ENCODE measurements at places on chromosomes 1 and 21.
A peak's percentile ranks its signal among the peaks of the same experiment; 100 is the strongest.

DNA sequence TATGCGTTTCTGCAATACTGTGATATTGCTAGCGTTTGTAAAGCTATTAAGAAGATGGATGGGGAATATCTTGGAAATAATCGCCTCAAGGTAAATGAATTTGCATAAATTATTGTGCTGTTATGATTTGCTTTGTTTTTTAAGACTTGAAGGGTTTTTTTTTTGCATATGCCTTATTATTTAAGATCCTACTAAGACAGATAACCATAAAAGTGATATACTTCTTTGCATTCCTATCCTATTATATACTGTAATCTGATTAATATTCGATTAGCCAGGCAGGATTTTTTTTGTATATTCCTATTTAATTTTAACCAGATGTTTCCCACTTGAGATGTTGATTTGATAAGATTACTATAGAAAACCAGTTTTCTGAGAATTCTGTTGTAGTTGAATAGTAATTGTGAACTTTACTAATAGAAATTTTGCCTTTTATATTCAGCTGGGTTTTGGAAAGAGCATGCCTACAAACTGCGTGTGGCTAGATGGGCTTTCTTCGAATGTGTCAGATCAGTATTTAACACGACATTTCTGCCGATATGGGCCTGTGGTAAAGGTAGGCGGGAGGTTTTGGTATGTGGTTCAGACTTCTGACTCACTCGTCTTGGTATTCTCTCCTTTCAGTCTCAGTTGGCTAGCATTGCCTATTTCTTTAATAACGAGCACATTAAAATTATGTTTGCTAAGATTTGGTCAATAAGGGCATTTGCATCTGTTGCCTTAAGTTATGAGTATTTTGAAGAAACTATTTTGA is 56.8 kb downstream of the ZBTB17 start:
- no peak for DNase-seq

- DNase-seq: no peak
Measured at GRCh38 chr1:42046761-42047507, 106.3 kb upstream of the GUCA2B start.

DNA sequence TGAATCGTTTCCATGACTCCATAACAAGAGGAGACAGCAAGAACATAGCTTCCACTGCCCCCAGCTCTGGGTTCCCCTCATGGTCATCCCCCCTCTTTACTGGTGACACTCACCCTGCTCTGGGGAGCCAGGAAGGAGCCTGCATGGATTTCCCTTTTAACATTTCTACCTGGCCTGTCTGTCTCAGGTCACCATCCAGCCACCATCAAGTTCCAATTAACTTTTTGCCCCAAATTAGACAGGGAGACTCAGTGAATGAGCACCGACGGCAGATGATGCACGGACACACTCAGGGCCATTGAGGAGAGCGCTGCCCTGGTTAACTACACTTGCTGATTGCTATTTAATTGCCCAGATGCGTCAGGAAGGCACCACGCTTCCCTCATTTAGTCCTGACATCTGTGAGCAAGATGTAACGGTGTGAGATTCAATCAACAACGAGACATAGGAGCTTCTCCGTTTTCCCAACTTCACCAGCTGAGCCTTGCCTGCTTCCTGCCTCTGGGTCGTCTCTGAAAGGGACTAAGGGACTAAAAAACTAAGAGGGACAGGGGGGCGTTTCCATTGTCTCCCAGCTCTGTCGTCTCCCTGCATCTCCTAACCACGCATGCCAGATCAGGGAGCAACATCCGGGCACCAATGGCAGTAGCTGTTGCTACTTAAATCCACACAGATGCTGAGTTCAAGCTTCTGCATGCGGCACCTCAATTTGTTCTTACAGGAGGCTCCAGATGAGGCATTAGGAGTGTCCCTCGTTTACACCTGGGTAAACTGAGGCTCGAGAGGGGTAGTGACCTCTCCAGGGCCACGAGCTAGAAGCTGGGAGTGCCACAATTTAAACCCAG is 426.7 kb downstream of the NPHP4 start:
- DNase-seq: no peak

DNA sequence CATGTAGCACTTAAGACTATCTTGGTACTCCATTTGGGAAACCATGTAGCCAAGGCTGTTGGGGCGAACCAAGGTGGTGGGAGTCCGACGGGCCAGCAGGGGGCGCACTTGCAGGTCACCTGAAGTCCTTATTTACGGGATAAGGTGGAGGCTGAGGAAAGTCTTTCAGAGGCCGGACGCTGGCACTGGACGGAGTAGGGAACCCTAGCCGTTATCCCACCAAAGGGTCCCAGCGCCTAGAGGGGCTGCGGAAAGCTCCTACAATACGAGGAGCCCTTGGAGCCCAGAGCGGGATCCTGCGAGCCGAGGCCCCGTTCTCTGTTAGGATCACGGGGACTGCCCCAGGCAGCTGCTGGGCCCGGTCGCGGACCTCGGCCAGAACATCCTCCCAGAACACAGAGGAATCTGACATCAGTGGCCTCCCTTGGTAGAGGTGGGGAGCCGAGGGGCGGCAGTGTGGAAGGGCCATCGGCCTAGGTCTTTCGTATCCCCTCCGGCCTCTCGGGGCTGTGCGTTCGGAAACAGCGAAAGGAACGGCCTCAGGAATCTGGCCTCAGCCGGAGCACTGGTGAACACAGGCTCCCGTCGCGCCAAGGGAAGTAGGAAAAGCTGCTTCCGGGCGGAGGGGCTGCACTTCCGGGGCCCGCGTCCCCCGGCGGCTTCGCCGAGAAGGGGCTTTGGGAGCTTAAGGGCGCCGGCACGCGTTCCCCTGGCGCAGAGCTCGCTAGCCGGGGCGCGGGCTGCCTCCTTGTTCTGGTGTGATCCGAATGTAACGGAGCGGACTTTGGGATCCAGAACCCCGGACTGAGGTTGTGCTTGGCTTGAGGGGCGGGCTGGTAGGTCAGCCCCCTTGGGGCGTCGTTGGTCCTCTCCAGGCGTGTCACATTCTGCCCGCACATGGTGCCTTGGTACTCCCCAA is 29.9 kb upstream of the RPTN start:
- DNase-seq: peak; percentile 41

DNA sequence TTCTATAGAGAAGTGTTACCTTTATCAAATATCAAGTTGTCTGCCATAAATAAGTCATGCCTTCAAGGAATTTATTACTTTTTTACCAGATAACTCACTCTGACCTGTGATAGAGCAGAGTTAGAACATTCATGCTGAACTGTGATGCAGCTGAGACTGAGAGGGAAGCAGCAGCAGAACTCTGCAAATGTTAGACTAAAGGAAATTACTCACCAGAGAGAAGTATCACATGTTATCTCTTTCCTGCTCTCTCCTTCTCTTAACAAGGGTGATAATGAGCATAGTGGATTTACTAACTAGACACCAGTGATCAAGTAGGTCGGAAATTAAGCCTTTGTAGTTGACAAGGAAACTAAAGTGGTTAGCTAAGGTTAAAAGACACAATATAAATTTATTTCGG is 181.6 kb downstream of the RASAL2 start:
- DNase-seq: no peak

- DNase-seq: no peak
Measured at GRCh38 chr1:245583575-245584330, 429.0 kb downstream of the KIF26B start.

- no peak for DNase-seq
Measured at GRCh38 chr1:100506217-100506616, 31.7 kb upstream of the GPR88 start.

DNA sequence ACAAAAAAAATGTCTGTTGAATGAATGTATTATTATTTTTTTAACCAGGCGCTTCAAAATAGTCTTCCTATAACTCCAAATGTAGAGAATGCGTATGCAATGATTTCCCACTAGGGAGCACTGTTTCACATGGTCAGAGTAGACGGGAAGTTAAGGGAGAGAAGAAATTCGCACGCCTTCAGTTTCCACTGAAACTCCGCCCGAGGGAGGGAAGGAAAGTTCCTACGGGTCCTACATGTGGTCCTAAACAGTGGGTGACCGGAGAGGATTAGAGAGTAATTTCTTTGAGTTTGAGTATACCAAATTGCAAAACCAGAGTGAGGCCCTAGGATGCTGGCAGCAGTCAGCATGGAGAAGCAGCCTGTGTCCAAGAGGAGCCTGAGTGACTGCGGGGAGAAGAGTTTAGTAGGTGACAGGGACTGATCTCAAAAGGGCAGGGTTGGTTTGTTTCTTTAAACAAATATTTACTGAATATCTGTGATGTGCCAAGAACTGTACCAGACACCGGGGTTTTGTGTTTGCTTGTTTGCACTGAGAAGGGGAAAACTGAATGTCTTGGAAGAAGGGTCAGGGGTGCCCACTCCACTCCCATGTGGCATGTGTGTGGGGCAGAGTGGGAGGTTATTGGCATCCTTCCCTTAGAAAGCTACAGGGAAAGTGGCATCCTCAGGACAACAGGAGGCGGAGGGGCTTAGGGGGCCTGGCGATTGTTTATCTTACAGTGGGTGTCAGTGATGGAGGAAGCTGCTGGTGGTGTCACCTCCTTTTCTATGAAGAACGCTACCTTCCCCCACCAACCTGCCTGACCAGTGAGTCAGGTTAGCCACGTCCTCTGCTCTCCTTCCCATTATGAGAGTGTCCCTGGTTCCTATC is 22.8 kb downstream of the RNU5D-1 start:
- DNase-seq: no peak

DNA sequence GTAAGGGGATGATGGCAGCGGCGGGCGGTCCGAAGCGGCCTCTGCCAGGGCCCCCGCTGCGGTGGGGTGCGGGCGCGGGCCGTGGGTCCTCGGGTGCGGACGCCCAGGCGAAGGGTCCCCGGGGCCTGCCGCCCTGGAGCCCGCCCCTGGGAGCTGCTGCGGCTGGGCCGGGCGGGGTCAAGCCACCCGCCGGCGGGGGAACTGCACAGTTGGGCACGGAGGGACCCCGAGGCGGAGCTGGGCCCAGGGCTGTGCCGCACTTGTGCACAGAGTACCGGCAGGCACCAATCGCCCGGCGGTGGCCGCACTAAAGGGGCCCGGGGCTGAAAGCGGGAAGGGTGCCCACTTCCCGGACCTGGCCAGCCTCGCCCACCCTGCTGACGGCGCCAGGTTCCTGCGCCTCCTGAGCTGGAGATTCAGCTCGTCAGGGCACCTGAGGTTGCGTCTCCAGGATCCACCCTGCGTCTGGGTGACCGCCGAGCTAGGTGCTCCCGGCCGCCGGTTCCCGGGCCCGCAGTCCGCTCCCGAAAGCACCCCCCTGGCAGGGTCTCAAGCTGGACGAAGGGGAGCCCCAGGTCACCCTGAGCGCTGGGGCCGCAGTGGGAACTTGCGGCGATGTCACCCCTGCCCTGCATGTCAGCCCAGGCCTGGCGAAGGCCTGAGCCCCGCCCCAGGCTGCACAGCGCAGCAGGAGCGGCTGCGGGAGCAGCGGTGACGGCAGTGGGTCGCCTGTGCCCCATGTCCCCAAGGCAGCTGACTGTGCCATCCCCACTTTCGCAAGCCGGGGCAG is 56.7 kb upstream of the ETV3 start:
- DNase-seq: no peak

DNA sequence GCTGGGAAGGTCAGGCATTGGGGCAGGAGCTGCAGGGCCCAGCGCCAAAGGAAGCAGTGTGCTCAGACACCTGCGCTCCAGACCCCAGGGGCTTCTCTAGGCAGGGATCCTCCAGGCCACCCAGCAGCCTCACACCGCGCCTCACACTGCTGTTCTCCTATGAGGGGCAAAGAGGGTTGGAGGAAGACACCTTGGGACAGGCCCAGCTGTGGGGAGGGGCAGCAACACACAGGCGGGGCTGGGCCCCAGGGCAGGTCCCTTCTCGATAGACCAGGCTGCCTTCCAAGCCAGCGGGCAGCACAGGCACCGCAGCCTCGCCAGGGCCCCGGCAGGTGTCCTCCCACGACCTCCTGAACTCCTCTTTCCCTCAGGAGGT is 20.7 kb upstream of the PRSS38 start:
- no peak for DNase-seq

DNA sequence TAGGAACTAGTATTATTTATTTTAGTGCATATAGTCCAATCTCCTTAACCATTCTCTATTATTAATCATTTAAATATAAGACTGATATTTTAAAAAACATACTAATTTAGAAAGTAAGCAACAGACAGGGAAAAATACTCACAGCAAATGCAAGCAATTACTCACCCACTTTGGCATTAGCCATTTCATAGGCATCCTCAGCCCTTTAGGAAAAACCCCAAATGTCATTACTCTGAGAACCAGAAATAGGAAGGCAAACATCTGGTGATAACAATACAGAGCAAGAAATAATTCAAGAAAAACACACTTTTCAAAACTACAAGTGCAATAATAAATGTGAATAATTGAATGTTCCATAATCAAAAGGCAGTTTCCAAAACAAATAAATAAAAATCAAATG is 545.1 kb downstream of the PLPP3 start:
- no peak for DNase-seq

- no peak for DNase-seq
Measured at GRCh38 chr1:22868331-22868730, 104.3 kb downstream of the LACTBL1 start.

DNA sequence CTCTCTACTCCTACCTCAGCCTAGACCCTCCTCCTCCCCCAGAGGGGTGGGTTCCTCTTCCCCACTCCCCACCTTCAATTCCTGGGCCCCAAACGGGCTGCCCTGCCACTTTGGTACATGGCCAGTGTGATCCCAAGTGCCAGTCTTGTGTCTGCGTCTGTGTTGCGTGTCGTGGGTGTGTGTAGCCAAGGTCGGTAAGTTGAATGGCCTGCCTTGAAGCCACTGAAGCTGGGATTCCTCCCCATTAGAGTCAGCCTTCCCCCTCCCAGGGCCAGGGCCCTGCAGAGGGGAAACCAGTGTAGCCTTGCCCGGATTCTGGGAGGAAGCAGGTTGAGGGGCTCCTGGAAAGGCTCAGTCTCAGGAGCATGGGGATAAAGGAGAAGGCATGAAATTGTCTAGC is 21.6 kb upstream of the VPS13D start:
- no peak for DNase-seq

All from amygdala (tissue), 56 donors.